ENCODE measurements at places on chromosomes 5 and 9.

DNA sequence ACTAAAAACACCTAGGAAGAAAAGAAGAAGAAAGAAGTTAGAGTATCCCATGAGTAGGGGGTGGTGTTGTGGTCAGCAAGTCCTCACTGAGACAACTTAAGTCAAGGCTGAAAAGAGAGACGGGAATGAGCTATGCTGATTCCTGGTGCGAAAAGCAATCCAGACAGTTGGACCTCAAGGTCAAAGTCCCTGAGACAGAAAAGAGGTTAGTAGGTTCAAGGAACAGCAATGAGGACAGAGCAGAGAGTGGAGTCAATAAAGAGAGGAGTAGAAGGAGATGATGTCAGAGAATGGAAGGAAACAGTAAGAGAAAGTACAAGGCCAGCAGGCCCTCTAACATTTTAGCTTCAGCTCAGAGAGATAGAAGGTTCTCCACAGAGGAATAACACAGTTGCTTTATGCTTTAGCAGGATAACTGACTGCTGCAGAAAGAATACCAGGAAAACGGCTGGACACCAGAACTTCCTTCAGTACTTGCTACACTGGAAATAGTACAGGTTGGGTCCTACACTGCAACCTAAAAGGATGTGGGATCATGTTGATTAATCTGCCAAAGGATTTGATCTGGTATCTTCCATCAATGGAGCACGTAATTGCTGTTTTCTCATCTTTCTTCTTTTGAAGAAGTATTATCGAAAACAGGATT, 43.6 kb downstream of the GNAQ start:
- DNase-seq: no peak

GRCh38 chr5:175025077-175025476, 300.7 kb downstream of the MSX2 start:
- no peak for DNase-seq

DNA sequence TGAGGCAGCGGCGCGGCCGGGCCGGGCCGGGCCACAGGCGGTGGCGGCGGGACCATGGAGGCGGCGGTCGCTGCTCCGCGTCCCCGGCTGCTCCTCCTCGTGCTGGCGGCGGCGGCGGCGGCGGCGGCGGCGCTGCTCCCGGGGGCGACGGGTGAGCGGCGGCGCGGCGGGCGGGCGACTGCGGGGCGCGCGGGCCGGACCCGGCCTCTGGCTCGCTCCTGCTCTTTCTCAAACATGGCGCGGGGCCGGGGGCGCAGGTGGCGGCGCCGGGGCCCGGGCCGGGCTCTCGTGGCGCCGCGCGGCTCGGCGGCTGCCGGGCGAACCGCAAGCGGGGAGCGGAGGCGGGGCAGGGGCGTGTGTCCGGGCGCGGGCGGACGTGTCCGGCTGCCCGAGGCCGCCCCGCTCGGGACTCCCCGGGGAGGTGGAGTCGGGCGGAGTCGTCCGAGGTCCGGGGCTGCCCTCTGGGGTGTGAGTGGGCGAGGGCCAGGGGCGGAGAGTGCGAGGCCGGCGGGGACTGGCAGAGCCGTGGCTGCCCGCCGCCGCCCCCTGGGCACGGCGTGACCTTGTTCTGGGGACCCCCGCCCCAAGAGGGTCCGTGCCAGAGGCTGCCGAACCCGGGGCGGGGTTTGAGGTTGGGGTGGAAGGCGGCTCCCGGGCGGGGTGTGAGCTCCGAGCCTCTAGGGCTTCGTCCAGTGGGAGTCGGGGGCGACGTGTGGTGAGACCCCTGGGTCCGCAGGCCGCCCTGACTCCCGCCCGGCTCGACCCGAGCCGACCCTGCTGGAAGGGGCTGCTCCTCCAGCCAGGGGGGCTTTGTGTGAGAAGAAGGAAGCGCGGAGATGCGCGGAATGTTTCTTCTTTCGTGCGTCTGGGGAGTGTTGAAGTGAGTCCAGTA, 485 bp downstream of the TGFBR1 start:
- no peak for DNase-seq

- no peak for DNase-seq
These were observed 70.3 kb upstream of the CNTLN start for GRCh38 chr9:17064558-17064957.

DNA sequence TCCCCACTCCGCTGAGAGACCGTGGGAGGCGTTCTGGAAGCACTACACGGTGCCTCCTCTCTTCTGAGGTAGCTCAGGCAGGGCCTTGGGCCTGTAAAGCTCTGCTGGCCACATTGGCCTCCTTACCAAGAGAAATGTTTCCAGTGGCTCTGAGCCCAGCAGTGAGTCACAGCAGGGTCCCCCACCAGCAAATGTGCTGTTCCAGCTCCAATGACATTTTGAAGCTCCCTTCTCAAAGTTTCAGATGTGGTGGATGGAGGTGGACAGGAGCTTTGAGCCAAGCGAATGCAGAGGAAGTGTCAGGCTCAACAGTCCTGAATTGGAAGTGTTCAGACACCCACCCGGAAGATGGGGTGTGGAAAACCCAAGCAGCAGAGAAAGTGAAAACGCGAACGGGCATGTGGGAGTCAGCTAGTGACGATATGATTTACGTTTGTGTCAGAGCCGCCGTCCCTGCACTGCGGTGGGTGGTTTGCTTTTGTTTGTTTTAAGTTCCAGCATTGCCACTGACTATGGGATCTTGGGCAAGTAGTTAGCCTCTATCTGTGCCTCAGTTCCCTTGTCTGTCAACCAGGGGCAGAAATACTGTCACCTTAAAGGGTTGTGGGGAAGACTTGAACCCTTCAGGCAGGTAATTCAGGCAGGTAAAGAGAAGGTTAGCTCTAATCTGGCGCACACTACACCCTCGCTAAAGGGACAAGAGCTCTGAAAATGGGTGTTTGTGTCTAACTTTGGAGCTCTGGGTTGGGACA, 38.2 kb downstream of the C5orf15 start:
- DNase-seq: peak; percentile 19

GRCh38 chr5:83337453-83338035, 134.0 kb upstream of the VCAN start:
- no peak for DNase-seq

GRCh38 chr5:62606878-62607277, 28.3 kb downstream of the LRRC70 start:
- DNase-seq: no peak

GRCh38 chr5:123845356-123846100, 333.6 kb downstream of the CSNK1G3 start:
- DNase-seq: no peak

- DNase-seq: no peak
These were observed 347.6 kb downstream of the EBF1 start for GRCh38 chr5:158751961-158752655.

GRCh38 chr5:101532430-101532829, 629.3 kb upstream of the ST8SIA4 start:
- no peak for DNase-seq

DNA sequence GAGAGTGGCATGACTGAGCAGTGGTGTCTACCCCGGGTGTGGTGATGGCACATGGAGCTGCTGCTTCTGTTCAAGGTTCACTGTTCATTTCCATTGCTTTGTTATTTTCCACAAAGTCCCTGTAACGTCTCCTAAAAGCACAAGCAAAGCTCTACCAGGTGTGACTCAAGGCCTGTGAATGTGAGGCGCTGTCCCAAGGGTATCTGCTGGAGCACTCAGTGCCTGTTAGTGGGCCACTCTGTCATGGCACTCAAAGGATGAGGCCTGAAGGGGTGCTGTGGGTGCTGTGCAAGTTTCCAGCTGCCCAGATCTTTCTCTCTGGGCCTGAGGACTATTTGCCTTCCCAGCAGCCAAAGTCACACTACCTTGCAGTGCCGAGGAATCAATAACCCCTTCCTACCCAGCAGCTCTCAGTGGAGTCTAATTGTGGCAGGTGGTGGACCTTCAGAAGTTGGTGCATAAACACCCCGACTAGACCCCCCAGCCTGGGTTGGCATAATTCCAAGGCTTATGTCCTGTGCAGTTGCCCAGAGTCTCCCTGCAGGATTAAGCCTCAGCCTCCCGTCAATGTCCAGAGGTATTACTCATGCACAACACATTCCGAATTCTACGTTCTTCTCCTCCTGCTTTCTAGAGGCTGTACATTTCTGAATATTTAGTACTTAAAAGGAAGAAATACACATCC, 17.4 kb upstream of the PTCH1 start:
- no peak for DNase-seq

GRCh38 chr9:22041775-22042174, 32.7 kb upstream of the CDKN2B start:
- DNase-seq: no peak

DNA sequence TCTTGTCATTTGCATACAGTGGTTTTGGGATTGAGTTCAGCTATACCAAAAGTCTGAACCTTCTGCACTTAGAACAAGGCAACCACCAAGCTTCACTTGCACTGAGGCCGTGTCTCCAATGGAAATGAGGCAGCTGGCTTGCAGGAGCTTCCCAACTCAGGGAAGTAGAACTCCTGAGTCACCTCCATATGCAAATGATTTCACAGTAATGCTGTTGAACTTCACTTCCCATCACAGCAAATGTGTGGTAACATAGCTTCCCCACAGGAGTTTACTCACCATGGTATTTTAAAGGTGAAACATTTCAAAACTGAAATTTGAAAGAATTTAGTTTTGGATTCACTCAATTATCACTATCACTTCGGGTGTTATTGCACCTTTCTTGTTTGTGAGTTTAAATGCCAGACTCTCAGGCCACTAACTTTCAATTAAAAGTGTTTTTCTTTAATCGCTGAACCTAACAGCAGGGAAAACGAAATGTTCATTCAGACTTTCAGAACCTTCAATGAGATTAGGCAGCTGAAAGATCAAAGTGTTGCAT, 9.0 kb downstream of the CD274 start:
- no peak for DNase-seq

GRCh38 chr5:179308563-179309382, 36.5 kb downstream of the ADAMTS2 start:
- no peak for DNase-seq

GRCh38 chr5:61595426-61595825, 263.4 kb downstream of the ZSWIM6 start:
- DNase-seq: no peak

DNA sequence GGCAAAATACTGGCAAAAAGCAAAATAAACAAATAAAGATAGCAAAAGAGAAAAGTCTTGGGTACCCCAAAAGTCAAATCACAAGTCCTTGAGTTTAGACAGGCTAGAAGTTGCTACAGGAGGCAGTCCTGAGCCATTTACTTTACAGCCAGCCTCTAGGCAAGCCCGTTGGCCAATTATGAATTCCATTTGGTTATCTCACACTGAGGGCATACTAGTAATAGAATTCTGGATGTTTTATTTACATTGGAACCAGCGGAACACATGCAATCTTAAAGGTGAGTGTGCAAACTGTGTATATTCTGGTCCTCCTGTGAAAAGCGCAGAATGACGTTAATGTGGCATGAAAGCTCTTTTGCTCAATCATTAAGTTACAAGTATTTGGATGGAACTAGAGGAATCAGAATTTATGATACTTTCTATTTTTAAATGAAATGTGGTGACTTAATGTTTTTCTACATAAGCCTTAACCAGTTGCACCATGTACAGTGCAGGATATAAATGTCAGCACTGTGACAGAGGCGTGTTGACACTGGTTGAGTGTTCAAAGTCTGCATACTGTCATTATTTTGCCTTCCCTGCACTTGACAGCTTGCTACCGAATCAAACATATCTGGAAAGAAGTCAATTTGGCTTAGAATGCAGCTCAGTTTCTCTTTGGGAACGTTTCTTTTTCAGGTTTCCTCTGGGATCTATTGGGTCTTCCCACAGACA, 7.9 kb downstream of the GDNF start:
- no peak for DNase-seq

DNA sequence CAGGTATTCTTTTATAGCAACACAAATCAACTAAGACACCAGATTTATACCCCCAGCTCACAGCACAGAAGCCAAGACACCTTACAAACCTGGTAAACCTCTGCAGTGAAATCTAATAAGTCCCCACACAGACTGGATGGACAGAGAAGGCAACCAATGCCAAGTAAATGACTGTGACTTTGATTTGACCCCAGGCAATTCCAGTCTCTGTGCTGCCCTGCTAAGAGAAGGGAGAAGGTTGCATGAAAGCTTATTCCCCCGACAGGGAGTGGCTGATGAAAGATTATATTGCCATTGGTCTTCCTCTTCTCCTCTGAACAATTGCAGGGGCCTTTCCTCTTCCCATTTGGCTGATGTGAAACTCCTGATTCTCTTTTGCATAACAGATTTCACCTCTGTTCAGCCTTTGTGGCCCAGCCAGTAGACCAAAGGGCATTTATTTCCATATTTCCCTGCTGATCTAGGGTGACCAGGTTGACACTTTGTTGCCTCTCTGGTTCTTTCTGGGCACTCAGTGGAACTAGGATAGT, 107.6 kb downstream of the ADRB2 start:
- no peak for DNase-seq

DNA sequence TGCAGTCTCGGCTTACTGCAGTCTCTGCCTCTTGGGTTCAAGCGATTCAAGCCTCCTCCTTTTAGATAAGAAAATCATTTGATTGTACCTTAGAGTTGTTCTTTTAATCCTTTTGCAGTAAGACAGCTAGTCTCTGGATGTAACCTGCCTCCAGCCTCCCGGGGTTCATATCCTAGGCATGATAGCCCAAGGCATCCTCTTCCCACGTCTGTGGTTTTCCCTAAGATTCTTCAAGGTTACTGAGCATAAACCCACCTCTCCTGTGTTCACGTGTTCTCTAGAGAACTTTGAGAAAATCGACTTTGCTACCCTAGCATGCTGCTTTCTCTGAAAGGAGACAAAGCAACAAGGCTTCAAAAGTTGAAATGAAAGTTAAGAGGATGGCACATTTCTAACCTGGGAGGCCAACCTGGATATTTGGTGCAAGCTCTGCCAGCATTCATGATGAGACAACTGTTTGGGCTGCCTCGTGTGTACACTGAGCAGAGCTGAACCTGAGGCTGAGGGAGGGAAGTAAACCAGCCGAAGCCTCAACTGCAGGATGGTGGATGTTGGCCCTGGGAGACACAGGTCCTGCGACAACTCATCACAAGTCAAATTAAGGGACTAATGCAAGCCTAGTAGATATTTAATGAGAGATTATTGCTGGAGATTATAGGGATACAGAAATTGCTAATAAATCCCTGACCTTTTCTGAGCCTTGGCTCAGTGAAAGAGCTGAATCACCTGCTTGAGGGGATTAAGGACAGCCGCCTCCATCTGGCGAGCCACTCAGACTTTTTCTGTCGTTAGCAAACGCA, 261.8 kb downstream of the ARHGAP26 start:
- no peak for DNase-seq

GRCh38 chr5:34529581-34530331, 126.4 kb upstream of the RAI14 start:
- DNase-seq: no peak

- DNase-seq: no peak
These were observed 34.3 kb upstream of the RPS23 start for GRCh38 chr5:82312373-82312856.

Data from activated T-helper 1 cell treated with anti-CD3 and anti-CD28 coated beads, Interleukin-2, amount 50 U/mL, for 16 hours (primary cell).